ENCODE measurements at places on chromosomes 1 and 21.

DNA sequence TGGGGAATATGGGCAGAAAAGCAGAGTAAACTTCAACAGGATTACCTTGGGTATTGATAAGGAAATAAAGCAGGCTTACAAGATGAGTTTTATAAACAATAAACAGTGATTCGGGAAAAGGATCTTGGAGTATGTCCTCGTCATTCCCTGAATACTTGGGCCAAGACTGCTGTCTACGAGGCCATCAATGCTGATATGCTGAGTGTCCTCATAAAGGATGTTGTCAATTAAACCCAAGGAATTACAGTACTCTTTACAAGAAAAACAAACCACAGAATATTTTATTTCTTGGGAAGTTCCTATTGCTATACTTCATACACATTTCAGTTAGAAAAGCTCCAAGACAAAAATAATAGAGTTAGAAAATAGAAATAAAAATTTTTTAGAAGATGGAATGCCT is 34.9 kb downstream of the ATP1B1 start:
- no peak for DNase-seq

DNA sequence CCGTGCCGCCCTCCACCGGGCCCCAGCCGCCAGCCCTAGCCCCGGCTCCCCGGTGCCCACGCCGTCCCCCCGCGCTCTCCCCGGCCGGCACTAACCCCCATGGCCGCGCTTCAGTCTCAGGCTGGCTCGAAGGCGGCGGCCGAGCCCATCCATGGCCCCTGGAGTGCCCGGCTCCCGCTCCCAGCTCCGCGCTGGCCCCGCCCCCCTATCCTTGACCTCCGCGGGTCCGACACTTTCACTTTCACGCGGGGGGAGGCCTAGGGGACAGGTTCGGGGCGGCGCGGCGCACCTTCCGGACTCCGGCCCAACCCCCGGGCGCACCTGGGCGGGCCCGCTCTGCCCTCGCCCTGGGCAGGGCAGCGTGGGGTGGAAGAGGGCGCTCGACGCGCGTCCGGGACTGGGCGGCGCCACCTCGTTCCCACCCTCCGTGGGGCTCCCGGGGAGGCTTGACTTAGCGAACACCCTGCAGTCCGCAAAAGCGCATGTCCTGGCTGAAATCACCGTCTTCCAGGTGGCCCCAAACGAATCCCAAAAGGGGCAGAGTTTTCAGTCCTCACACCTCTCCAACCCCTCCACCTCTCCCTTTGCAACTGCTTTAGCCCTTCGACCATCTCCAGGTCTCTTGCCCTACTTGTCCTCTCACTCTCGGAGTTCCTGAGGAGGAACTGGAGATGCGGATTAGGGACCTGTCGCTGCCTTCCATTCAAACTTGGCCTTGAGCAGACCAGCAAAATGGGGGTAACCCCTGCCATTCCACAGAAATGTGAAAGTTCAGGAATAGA is 3.9 kb upstream of the DENND2D start:
- no peak for DNase-seq

DNA sequence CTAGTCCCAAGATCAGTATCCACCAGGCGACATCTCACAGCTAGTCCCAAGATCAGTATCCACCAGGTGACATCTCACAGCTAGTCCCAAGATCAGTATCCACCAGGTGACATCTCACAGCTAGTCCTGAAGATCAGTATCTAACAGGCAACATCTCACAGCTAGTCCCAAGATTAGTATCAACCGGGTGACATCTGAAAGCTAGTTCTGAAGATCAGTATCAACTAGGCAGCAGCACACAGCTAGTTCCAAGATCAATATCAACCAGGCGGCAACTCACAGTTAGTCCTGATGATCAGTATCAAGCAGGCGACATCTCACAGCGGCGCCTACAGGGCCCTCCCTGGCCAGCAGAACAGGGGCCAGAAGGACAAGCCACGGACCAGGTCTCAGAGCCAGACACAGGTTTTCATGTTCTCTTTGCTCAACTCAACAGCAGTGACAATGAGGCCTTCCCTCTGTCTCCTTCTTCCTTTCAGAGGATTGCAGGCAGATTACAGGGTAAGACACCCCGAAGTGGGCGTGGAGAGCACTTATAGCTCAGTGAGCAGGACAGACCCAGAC is 32.5 kb downstream of the NPHP4 start:
- no peak for DNase-seq

DNA sequence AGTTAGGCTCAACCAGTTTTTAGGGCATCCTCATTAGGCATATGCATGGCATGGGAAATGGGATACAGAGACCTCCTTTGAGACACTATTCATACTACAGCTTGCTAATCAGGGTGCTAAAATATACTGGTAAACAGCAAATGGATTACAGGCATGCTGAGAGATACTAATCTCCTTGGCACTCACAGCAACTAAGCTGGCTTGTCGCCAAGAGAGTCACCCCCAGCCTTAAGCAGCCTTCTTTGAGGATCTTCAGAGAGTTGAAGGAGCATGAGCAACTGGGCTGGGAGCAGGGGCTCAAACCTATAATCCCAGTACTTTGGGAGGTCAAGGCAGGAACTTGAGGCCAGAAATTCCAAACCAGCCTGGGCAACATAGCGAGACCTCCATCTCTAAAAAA is 120.1 kb upstream of the NR5A2 start:
- no peak for DNase-seq
